ENCODE measurements at places on chromosomes 4 and X.

DNA sequence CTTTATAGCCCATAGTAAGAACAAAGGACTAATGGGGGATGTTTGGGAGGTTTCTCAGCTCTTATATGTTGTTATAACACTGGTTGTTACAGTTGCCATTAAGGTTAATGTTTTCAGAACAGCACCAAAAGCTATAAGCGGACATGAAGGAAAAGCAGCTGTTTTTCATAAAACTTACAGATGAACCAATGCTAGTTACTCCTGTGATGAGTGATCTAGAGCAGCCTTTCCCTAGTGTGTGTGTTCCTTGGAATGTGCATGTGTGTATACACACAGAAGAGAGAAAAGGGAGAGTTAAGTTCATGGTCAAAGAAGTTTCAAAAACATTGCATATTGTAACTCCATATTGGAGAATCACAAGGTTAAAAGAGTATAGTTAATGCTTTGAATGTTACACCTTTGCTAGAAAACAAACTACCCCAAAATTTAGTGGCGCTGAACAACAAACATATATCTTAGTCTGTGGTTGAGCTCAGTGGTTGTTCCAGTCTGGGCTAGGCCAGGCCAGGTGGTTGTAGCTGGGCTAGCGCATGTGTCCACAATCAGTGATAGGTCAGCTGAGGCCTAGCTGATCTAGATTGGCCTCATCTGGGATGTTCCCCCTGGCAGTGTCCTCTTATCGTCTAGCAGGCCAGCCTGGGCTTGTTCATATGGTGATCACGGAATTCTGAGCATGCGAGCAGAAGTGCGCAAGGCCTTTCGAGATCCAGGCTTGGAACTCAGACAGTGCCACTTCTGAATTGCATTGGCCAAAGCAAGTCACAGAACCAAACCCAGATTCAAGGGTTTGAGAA lies 151.0 kb downstream of the NHS start:
- DNase-seq, result no peak

GRCh38 chrX:125378770-125379169 lies 59.1 kb downstream of the TEX13C start:
- no peak for DNase-seq

GRCh38 chr4:76902233-76902890 lies 4.4 kb upstream of the SOWAHB start:
- DNase-seq, result no peak

DNA sequence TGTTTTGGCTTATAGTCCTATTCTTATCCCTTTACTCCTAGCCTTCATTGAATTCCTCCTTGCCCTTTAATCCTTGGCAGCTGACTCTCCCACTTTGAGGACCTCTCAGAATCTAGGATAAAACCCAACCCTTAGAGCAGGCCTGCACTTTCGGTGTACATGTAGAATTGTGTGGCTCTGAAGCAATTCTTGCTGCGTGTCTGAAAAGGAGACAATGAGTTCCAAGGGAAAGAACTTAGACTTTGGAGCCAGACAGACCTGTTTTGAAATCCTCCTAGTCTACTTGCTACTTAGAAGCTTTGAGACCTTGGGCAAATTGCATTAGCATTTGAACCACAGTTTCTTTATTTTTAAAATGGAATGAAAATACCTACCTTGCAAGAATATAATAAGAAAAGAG lies 175.2 kb downstream of the BEND2 start:
- no peak for DNase-seq

DNA sequence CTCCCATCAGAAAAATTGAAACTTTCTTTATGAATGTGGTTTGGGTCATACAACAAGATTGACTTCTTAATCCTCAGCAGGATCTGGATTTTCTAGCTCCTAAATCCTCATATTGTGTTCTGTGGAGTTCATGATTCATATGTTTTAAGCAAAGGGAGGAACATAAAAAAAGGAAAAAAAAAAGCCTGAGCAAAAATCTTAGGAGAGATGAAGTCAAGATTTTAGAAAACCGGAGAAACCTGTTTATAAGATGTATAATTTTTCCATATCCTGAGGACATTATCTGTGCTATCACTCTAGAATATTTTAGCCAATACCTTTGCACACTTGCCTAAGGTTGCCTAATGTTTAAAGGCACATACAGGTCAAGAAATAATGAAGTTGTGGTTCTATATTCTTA lies 7.0 kb upstream of the EREG start:
- DNase-seq, result no peak

GRCh38 chrX:111270339-111270738 lies at the start of gene CAPN6:
Gene CAPN6 (minus strand): TSS chrX:111270483. CDS start chrX:111263936, 6,547 bp downstream.
- no peak for DNase-seq

DNA sequence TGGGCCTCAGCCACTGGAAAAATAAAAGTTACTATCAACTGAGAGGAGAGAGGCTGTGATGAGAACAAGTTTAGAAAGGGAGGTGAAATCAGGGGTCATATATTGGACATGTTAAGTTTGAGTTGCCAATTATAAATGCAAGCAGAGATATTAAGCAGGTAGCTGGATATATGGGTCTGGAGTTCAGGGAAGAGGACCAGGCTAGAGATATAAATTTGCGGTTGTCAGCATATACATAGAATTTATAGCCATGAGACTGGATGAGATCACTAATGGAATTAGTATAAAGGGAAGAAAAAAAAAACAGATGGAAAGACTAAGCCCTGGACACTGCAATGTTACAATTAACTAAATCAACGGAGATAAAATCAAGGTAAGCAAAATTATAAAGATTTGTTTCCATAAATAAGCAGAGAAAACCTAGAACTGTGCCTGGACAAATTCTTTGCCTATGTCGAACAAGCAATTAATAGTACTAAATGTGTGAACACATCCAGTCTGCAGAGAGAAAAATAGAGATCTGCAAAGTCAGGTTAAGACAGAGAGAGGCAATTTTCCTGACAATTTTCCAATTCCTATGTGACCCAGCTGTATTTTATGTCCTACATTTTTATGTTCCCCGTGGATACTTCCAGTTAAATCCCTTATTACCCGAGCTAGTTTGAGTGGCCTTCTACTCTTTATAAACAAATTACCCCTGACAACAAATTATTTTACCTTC lies 265.4 kb downstream of the GASK1B start:
- DNase-seq, result no peak

DNA sequence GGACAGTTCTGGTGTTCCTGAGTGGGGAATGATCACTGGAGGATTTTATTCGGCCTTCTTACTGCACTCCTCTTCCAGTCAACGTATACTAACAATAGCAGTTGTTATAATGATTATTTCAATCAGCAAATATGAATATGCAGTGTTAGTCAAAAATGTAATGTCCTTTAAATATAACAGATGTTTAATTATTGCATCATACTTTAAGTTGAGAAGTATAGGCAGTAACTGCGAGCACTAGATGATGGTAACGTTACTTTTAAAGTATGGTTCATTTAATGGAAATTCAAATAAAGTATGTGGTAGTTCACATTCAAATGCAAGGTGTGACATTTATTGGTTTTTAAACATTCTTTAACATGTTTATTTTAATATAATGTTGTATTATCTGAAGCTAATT lies 5.5 kb upstream of the BLTP1 start:
- DNase-seq, result no peak
